ENCODE measurements at places on chromosomes 1 and 21.

GRCh38 chr21:46184625-46185555 is 631 bp upstream of the SPATC1L start:
- DNase-seq = peak; percentile 66

DNA sequence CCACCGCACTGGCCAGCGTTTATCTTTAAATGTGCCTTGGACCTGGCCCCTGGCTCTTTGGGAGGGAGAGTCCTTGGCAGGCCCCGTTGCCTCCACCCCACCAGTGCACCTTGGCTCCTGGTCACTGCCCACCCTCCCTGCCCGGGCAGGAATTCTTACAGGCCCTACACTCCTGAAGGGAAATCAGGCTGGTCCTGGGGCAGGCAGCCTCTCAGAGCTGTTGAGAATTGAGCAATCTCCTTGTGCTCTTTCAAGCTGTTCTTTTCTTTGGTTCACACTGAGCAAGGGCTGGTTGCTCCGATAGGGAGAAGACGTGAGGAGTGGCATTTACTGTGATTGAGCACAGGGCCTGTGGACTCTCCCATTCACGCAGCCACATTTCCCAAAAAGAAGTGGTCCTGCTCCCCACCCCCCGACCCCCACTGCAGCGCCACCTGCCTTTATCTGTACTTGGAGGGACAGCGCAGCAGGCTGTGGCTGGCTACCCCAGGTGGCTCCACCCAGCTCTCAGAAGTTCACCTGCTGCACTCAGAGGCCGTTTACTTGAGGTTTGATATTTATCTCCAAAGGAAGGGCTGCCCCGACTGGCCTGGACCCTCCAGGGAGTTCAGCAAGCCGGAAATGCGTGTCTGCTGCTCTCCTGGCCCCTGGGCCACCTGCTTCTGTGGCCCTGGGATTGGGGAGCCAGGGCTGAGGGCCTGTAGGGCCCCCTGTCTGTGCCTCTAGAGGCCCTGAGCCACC is 47.8 kb downstream of the SKI start:
- no peak for DNase-seq

- DNase-seq = no peak
Measured at GRCh38 chr1:226344441-226345259, 35.7 kb upstream of the LIN9 start.

DNA sequence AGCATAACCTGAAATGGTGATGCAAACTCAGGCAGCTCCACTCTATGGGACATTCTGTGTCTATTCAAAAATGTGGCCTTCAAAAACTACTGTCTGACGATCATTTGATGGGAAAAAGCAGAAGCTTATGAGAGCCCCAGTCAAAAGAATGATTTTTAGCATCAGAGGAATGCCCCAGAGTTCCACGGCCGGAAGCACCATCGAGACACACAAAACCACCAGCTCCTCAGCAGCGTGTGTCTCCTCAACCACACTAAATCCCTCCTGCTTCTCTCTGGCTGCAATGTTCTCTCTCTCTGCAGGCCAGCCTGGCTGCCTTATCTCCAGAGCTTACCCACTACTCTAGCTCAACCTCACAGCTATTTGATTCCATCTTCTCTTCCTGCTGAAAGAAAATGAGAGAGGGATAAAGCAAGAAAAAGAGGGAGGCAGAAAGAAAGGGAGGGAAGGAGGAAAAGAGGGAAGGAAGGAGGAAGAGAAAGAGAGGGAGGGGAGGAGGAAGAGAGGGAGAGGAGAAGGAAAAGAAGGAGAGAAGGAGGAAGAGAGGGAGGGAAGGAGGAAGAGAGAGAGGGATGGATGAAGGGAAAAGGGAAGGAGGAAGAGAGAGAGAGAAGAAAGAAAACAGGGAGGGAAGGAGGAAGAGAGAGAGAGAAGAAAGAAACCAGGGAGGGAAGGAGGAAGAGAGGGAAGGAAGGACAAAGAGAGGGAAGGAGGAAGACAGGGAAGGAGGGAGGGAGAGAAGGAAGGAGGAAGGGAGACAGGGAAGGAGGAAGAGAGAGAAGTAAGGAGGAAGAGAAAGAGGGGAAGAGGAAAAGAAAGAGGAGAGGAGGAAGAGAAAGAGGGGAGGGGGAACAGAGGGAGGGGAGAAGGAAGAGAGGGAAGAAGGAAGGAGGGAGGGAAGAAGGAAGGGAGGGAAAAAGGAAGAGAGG is 33.5 kb upstream of the LAPTM5 start:
- no peak for DNase-seq

DNA sequence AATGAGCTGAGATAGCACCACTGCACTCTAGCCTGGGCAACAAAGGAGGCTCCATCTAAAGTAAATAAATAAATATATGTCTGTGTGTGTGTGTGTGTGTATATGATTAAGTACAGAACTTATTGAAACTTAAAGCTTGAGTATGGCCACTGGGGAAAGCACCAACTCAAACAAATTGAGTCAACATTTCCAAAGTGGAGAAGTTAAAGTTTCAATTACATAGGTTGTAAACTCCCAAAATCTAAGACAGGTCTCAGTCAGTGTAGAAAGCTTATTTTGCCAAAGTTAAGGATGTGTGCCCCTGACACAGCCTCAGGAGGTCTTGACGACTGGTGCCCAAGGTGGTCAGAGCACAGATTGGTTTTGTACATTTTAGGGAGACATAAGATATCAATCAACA is 458.9 kb upstream of the RGS18 start:
- no peak for DNase-seq

GRCh38 chr1:105664495-105664894 is 1392.0 kb upstream of the PRMT6 start:
- no peak for DNase-seq
